ENCODE measurements at places on chromosomes 2 and 18.

GRCh38 chr2:206798000-206798399 lies 32.6 kb downstream of the FASTKD2 start:
- DNase-seq = no peak

- DNase-seq = no peak
Measured at GRCh38 chr2:194203898-194204297, 1453.1 kb upstream of the SLC39A10 start.

DNA sequence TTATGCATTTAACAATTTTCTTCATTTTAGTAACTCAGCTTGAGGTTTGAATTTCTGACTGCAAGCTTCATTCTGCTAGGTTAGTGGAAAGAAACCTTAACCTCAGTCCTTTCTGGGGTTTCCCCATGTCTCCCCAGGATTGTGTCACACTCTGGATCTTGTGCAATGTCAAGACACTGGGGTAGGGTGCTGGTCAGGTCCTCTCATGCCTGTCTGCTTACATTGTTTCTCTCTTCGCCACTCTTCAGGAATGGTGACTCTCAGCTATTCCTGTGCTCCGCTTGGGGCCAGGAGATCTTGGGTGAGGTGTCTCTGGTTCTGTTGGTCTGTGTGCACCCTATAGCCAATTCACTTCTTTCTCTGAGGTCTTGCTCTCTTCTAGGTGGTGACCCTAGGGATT lies 23.9 kb downstream of the CTLA4 start:
- DNase-seq = no peak

DNA sequence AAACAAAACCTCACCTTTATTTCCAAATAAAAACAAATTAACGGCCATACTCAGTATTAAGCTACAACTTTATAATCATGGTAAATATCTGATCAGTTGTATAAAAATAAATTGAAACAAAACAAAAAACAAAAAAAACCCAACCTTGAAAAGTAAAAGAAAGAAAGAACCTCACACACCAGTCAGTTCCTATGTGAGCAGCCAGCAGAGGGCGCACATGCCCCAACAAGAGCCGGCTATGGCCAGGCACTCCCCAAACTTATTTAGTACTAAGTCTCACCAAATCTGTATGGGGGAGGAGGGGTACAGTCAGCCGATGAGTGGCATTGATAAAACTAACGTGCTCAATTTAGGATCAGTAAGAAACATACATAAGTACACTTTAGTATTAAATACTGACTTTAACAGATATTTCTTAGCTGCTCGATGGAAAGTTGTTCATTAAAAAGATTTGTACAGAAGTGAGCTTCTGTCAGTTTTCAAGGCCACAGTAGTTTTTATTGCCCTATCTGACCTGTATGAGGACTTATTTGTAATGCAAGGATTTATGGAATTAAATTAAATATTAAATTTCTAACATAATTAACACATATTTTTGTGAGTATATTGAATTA lies 172.6 kb downstream of the TCF4 start:
- peak; percentile 88 for DNase-seq

DNA sequence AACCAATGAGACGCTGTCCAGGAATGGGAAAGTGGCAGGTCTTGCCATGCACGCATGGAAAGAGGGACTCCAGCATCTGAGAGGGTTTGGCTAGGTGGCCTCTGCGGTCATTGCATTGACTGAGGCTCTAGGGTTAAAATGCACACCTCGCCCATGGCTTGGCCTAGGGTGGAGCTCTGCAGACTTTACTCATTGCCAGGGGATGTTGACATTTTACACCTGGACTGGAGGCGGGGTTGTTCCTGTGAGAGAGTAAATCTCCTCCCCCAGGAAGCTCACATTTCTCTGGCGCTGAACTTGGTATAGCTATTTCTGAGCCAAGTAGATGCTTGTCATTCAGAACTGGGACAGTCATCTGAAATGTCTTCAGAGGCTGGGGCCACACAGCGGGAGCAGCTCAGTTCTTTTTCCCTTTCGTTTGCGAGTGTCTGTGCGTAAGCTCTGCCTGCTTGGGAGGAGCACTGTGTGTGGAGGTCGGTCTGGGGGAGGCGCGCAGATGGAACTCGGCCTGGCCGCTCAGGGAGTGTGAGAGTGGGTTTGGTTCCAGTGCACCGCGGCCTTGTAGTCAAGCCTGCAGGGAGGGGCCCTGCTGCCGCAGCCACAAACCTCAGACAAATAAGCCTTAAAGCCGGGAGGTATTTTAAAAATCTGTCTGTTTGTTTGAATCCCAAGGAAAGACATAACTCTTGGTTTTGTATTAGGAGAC lies 76.5 kb downstream of the LPIN1 start:
- no peak for DNase-seq

DNA sequence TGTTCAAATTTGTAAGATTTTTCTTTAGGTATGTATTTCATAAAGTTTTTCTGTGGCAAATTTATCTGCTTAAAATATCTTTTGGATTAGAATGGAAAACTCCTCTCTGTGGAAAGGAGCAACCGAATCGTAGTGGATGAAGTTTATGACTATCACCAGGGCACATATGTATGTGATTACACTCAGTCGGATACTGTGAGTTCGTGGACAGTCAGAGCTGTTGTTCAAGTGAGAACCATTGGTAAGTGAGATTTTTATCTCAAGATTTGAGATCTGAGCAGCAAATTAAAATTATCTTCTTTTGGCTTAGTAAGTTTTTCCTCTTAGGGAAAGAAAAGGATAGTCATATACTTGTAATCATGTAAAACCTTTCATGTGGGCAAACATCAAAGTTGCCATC lies 14.2 kb downstream of the IL18RAP start:
- no peak for DNase-seq

GRCh38 chr2:196987298-196987648 lies 60.8 kb upstream of the PGAP1 start:
- no peak for DNase-seq

GRCh38 chr2:74625658-74626425 lies 22.3 kb downstream of the M1AP start:
- no peak for DNase-seq

GRCh38 chr2:186554850-186555671 lies 34.8 kb upstream of the ITGAV start:
- no peak for DNase-seq

DNA sequence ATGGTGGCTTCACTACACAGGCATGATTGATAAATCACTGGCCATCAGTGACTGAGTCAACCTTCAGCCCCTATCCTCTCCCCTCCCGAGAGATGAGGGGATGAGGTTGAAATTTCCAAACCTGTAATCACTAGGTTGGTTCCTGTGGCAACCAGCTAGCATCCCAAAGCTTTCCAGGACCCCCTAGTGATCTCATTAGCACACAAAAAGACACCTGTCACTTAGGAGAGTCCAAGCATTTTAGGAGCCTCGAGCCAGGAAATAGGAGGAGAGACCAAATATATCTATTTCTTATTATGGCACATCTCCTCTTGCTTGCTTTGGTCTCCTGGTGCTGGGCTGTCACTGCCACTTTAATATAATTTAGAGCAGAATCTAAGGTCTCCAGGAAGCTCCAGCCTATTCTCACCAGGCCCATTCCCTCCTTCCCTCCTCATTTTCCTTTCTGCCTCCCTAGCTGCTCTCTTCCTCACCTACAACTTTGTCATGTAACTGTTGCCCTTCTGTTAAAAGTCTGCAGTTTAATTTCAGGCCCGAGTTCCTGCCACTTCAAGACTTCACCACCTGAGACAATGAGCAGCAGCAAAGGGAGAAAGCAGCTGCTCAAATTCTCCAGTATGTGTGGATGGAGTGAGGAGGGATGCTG lies 33.2 kb upstream of the NAB1 start:
- no peak for DNase-seq

DNA sequence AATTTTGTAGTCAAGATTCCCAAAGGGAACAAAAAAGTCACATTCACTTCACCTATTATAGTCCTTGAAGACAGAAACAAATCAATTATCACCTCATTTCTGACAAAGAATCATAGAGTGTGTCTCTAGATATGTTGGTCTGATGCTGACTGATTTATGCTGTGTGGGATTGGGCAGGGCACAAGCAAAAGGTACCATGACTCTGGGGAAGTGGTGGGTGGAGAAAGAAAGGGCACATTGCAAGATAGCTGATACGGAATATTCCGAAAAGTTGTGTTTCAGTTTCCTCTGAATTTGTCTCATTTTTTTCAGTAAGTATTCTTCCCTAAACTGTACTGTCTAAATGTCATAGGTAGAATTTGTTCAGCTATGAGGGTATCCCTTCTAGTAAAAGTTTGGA lies 268.0 kb downstream of the MREG start:
- DNase-seq = no peak

DNA sequence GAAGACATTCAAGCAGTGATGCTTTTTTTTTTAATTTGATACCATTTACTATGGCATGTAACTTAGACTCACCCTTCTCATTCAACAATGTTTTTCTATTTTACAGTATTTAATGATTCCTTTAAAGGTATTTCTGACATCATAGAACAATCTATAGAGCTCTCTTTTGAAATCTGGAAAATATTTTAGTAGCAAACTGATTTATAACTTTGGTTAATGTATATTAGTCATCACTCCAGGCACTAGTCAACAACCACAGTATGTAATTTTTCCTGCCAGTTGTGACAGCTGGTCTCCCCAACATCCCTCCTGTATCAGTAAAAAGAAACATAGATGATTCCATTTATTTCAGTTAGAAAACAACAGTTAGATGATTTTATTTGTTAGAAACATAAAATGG lies 122.9 kb downstream of the LCLAT1 start:
- DNase-seq = no peak

- peak; percentile 63 for DNase-seq
Measured at GRCh38 chr2:70947556-70948184, 12.0 kb downstream of the ATP6V1B1 start.

DNA sequence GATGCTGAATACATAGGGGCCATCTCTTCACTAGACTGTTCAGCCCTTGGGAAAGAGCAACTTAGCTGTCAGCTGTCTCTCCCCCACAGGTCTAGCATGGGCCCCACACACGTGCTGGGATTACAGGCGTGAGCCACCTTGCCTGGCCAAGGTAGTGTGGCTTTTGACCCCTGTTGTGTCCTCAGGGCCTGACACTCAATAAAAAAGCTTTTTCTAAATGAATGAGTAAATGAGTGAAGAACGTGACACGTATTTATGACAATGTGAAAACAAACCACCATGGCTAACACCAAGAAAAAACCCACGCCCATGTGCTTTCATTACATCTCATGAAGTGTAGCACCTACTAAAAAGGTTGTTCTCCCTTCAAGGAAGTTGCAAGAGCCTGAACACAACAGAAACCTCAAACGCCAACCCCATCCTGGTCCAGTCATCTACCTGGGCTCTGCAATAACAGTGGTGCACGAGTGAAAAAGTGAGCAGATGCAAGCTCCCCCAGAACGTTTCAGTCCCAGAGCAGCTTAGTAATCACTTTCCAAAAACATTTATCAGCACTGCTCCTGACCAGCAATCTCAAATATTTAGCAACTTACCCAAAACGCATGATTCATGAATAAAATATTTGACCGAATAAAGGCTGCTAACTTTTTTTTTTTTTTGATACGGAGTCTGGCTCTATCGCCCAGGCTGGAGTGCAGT lies 3.4 kb downstream of the WDFY1 start:
- DNase-seq = no peak

DNA sequence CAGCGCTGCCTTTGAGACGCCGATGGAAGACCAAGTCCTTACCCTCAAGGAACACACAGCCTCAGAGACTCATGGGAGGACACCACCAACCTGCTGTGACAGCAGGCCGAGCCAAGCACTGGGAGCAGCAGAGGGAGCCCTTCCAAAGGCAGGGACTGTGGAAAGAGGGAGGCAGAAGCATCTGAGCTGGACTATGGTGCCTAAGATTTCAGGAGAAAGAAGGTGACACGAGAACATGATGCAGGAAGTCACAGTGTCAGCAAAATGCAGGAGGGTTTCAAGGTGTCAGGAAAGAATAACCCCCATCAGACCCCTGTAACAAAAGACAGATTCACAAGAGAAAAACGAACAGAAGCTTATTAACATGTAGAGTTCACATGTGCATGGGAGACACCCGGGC lies 24.2 kb upstream of the COX7A2L start:
- DNase-seq = no peak

GRCh38 chr2:217795706-217796465 lies 206.9 kb downstream of the TNS1 start:
- peak; percentile 69 for DNase-seq

DNA sequence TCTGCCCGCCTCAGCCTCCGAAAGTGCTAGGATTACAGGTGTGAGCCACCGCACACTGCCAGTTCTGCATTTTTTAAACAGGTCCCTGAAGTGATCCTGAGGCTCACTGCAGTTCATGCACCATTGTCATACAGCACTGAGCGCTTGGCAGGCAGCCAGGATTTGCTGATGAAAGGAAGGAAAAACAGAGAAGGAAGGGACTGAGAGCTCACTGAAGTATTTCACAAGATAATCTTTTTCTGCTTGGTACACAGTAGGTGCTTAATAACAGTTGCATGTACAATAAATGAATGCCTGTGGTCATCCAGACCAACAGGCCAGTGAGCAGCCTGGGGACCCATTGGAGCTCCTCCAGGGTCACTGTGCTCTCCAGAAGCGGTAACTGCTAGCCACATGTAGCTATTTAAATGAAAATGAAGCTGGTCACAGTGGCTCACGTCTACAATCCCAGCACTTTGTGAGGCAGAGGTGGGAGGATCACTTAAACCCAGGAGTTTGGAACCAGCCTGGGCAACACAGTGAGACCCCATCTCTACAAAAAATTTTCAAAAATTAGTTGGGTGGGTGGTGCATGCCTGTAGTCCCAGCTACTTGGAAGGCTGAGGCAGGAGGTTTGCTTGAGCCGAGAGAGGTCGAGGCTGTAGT lies 33.1 kb upstream of the SMAD7 start:
- no peak for DNase-seq

DNA sequence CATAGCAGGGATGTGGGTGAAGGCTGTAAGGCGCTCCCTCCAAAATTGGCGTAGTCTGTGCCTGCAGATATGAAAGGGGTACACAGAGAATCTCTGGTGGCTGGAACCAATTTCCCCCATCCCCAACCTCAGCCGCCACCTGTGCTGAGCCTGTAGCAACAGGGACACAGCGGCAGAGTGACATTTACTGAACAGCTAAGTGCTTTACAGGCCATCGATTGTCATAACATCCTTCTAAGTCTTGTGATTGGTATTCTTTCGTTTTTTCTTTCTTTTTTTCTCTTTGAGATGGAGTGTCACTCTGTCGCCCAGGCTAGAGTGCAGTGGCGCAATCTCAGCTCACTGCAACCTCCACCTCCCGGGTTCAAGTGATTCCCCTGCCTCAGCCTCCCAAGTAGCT lies 12.2 kb upstream of the EFHD1 start:
- DNase-seq = no peak

- no peak for DNase-seq
Measured at GRCh38 chr2:96832754-96833507, 10.9 kb downstream of the ANKRD23 start.

GRCh38 chr18:31677592-31677991 lies 6.8 kb downstream of the B4GALT6 start:
- no peak for DNase-seq

- DNase-seq = no peak
Measured at GRCh38 chr2:239990966-239991365, 34.2 kb downstream of the NDUFA10 start.

DNA sequence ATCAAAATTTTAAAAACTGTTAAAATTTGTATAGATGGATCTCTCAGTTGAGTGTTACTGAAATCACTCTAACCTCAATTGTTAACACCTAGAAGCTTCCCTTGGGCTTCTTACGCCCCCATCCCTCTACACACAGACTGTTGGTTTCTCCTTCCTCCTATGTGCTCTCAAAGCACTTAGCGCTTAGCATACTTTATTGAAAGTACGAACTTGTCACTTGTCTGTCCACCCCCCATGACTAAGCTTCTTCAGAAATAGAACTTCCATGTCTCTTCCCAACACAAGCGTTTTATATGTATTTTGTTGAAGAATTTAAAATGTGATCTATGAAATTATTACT lies 441 bp downstream of the MPHOSPH10 start:
- DNase-seq = no peak
